Esophagus squamous epithelium (tissue), 5 donors: ENCODE measurements at places on chromosomes 12 and 14.

- no peak for DNase-seq
These were observed 95.4 kb downstream of the KCNK10 start for GRCh38 chr14:88227693-88228092.

DNA sequence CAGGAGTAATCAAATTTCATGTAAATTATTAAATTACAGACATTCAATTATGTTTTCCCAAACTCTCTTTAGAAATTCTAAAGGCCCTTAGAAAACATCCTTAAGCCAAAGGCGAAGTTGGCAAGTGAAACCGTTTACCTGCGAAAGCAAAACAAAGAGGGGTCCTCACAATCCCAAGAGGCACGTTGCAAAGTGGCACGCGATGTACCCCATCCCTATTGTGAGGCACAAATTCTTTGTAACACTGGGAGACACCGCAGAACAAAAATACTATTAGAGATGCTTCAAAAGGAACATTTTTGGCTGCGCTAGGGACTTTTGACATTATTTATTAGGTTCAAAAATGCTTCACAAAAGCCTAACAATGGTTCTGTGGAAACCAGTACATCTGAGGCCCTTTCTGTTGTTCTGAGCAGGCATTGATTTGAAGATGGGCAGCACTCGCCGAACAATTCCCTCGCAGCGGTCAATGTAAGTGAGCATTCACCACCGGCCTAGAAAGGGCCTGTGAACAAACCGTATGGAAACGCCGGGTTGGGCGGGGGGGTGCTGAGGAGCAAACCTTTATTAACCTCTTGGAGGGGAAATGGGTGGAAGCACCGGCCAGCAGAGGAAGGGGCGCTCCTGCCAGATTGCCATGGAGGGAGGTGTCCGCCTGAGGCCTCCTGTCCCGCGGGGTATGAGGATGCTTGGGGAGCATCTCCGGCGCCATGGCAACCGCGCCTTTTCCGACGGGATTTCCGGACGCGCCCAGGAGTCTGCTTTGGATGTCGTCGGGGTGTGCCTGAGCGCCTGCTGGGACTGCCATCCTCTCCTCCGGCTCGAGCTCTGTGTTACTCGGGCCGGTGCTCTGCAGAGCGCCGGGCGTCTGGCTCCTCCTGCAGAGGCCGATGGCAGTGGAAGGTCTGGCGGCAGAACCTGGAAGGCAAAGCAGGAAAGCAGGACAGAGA, 193.9 kb downstream of the C12orf42 start:
- DNase-seq, result no peak

GRCh38 chr14:65072937-65073336, 29.4 kb downstream of the MAX start:
- DNase-seq, result no peak

DNA sequence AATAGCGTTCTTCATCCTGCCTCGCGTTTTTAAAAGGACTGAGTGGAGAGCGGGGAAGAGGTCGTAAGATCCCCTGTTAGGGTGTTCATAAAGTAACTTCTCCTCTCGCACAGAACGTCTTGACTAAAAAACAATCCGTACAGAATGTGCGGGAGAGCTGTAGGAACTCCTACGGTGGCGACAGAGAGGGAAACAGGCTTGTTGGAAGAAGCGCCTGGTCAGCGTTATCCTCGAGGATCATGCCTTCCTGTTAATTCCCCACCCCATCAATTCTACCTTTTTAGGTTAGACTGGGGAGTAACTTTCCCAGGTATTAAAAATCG, 399 bp upstream of the WASHC4 start:
- no peak for DNase-seq

DNA sequence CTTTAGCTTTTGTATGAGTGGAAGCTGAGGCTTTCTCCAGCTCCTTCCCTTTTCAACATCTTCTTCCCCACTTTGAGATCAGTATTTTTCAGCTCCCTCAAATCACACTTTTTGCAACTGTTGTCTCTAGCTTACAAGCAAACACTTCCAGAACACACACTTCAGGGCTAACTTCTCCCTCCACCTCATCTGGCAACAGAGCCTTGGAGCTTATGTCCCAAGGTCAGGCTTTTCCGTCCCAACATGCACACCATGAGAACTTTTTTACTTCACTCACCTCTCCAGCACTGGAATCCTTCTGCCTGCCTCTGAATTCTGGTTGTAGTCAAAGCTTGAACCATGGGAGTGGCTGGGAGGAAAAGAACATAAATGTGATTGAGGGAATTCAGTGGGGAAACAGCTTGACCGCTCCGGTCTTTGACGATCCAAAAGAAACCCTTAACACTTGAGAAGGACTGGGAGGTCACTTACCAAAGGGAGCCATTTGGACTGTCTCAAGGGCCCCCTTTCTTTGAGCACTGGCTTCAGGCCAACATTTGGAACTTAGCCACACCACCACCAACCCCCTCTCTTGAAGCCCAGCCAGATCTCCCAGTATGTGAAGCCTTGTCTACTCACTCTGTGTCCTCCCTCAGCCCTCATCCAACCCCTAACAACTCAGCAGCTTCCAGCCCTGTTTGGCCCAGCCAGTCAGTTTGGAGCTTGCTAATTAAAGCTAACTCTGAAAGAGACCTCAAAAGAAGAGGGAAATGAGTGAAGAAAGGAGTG, 3.9 kb upstream of the BLOC1S1 start:
- DNase-seq, result no peak

DNA sequence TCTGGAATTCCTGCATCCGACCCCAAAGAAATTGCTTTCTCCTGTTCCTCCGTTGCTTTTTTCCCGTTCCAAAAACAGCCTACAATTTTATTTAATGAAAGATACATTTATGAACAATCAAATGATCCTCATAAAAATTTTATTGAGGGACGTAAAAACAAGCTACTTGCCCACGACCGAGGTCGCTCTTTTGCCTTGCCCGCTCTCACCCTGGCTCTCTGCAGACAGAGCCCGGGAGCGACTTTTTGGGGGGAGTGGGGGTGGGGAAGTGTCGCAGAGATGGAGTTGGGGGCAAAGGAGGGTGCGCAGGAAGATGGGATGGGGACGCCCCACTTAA, 1.1 kb upstream of the HOXC9 start:
- DNase-seq, result no peak

DNA sequence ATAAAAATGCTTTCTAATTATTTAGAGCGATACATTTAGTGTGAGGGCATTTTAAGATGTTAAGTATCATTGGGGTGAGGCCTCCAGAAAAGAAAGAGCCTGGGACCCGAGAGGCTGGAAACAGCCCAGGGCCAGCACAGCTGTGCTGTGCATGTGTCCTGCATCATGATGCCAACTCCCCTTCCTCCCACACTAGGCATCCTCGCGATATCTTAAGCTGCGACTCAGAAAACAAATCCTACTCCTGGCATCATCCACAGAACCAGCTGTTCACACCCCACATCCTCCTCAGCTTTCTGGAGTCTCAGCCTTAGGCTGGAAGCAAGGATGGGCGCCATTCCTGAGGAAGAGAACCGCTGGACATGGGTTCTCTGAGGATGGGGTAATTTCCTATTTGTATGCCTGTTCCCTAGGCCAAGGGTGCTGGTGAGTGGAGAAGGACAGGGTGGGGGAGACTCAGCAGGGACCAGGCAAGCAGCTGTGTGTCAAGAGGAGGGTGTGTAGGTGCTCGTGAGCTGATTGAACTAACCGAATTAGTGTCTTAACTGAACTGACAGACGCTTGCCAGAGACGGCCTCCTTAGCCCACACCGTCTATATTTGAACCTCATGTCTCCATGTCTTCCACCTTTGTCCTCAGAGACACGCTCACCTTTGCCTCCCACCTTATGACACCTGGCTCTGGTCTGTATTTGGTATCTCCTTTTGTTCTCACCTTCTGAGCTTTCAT, 15.6 kb upstream of the MCRS1 start:
- no peak for DNase-seq

GRCh38 chr12:51330186-51330585, 6.2 kb upstream of the BIN2 start:
- DNase-seq, result no peak

- DNase-seq, result no peak
These were observed 300.5 kb downstream of the PRKD1 start for GRCh38 chr14:29627137-29627536.

- no peak for DNase-seq
These were observed 66.4 kb upstream of the SFSWAP start for GRCh38 chr12:131644481-131644880.

GRCh38 chr14:32109676-32110547, 32.8 kb downstream of the ARHGAP5 start:
- DNase-seq, result no peak

GRCh38 chr12:54611715-54612149, 23.0 kb downstream of the LACRT start:
- no peak for DNase-seq

GRCh38 chr14:42806909-42807315, 1200.2 kb downstream of the LRFN5 start:
- DNase-seq, result no peak

DNA sequence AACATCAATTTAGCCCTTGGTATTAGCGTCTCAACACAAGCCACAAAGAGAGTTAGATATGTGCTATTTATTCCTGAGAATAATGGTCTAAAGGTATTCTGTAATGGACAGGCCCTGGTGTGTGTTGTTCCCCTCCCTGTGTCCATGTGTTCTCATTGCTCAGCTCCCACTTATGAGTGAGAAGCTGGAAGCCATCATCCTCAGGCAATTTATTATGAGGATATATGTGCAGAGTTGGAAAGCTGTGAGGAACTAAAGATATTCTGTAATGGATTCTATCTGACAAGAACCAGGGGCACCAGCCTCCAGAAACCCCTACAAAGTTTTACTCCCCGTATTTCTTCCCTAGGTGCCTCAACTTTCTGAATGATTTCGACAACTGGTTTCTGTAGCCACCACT, 210.8 kb downstream of the GRIN2B start:
- no peak for DNase-seq

GRCh38 chr12:81208187-81208911, 130.5 kb downstream of the ACSS3 start:
- no peak for DNase-seq

GRCh38 chr12:15444523-15444922, 122.2 kb downstream of the PTPRO start:
- DNase-seq, result no peak

DNA sequence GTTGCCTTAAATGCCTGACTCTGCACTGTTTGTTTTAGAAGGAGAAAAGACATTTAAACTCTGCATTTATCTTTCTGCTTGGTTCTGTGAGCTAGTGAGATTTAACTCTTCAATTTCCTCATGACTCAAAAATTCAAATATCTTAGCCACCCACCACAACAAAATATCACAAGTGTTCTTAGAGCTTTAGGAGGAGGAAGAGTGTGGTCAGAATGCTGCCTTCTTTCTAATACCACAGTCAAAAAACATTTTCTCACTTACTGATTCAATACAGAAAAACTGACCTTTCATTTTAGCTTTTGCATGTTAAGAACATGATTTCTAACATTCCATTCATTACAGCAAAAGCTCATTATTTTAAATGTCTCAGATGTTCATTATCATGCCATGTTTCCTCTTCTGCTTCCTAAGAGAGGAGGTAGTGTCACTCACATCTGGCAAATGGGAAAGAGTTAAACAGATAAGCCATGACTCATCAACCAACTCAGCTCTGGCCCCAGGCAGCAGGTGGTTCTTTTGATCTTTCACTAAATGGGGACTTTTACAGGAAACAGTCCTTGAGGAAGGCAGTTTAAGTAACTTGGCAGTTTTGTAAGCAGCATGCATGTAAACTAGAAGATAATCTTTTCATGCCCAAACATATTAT, 56.4 kb upstream of the RNU6-8 start:
- DNase-seq, result no peak

DNA sequence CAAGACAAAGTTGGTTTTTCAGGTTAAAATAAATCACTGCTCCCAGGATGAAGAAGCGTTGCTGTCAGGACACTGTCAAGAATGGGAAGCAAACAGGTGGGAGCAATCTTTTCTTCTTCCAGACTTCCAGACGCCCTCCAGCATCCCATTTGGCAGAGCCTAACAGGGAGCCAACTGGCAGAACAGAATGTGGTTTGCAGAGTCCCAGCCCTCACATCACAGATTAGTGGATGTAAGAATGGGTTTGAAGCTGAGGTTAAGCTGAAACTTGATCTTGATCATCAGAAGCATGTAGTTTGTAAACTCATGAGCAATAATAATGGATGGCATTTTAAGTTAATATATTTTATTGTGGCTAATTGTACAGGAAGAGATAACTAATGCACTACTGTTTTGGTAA, 636.4 kb downstream of the SLC6A15 start:
- no peak for DNase-seq

- no peak for DNase-seq
These were observed 506.1 kb downstream of the NELL2 start for GRCh38 chr12:44369998-44370397.

DNA sequence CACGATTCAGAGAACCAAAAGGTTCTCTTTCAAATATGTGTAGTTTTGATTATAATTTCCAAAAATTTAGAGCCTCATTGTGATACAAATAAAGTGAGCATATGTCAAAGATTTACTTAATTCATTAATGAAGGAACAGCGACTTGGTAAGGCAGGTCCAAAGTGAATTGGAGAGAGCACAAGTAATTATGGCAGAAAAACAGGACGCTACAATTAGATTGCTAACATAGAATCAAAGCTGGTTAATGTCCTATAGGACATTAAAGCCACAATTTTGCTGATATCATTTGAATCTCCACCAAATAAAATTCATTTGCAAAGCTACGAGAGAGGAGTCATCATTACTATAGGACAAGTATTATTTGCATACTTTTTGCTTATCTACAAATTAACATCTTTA, 164.2 kb downstream of the CCER1 start:
- no peak for DNase-seq

DNA sequence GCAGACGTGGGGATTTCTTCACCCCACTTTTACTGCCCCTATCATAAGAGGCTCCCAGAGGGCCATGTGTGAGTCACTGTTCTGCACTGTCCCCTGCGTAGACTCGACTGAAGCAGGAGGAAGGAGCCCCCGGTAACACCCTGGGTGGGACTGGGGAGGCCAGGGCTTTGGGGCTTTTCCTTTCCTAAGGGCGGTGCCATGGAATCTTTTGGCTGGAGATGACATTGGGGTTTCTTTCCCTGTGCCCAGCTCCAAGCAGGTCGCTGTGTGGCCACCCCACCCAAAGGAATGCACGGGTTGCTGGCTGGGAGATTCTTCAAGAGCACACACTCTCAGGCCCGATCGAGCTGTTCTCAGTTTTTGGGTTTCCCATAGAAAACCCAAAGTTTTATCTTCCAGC, 62.3 kb upstream of the RIN3 start:
- DNase-seq, result no peak

DNA sequence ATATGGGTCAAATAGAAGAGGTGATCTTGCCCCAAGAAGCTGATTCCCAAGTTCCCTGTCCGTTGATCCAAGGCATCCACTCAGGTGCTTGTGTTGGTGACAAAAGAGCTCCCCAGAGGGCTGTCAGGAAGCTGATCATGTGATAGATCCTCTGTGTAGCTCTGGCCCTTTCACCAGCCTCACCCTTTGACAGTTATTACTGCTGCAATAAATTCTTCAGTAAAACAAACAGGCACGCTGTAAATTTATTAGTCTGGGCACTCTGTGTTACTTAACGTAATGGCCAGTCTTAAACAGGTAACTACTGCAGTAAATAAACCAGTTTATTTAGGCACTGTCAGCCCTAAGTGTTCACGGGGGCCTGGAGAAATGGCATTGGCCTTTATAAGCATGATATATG, 473.9 kb downstream of the BCL11B start:
- no peak for DNase-seq
